ENCODE measurements at places on chromosomes 4 and X. TPM values are rescaled to one million over a fixed set of nuclear protein-coding genes. Genes with fewer than 3 reads are reported as not detected.

The PDLIM3 gene
- total RNA-seq, result not detected

The SLC25A5 gene
- 752 TPM for total RNA-seq

The NEUROG2 gene
- total RNA-seq, result not detected

The COX7B2 gene
- not detected for total RNA-seq

The AKAP14 gene
- not detected for total RNA-seq

The SOX3 gene
- not detected for total RNA-seq

The ZXDA gene
- total RNA-seq, result 1.6 TPM

The FABP2 gene
- total RNA-seq, result not detected

The GUCY1B1 gene
- total RNA-seq, result 0.28 TPM

The ADAMTS3 gene
- not detected for total RNA-seq

The CCDC160 gene
- total RNA-seq, result not detected

The CT45A2 gene
- total RNA-seq, result not detected

The ODAM gene
- not detected for total RNA-seq

The ATP1B4 gene
- not detected for total RNA-seq

The DUSP21 gene
- total RNA-seq, result not detected

The SULT1B1 gene
- 0.02 TPM for total RNA-seq

The RHOXF2 gene
- total RNA-seq, result not detected

The PGRMC1 gene
- total RNA-seq, result 144 TPM

The HS6ST2 gene
- total RNA-seq, result not detected

The NUP62CL gene
- total RNA-seq, result 20.0 TPM

The SLC35A2 gene
- 68.8 TPM for total RNA-seq

The ADH7 gene
- not detected for total RNA-seq

The MPP1 gene
- 18.6 TPM for total RNA-seq

The TENM3 gene
- total RNA-seq, result 1.7 TPM

The FGFR3 gene
- 2.3 TPM for total RNA-seq

The FAM156B gene
- total RNA-seq, result 7.2 TPM

The SULT1E1 gene
- total RNA-seq, result not detected

The ACE2 gene
- 0.11 TPM for total RNA-seq

The C4orf50 gene
- not detected for total RNA-seq

The SERTM2 gene
- total RNA-seq, result not detected

The BEX1 gene
- not detected for total RNA-seq

The RRH gene
- not detected for total RNA-seq

The CENPU gene
- 25.7 TPM for total RNA-seq

The CLIC2 gene
- 0.20 TPM for total RNA-seq
